ENCODE measurements at places on chromosomes 4 and X.
A peak's percentile ranks its signal among the peaks of the same experiment; 100 is the strongest.

DNA sequence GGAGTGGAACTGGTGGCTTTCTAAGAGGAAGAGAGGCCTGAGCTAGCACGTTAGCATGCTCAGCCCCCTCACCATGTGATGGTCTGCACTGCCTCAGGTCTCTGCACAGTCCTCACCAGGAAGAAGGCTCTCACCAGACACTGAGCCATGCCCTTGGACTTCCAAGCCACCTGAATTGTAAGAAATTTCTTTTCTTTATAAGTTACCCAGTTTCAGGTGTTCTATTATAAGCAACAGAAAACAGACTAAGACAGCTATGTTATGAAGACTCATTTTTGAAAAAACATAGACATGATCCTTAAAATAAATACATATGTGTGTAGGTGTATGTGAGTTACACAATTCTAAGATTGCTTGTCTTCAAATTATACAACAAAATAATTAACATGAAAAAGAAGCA, 74.7 kb downstream of the CEP44 start:
- no peak for DNase-seq

GRCh38 chrX:97267396-97268181, 383.9 kb downstream of the RPA4 start:
- no peak for DNase-seq

- no peak for DNase-seq
These were observed 76.7 kb upstream of the NDST3 start for GRCh38 chr4:117957571-117957970.

DNA sequence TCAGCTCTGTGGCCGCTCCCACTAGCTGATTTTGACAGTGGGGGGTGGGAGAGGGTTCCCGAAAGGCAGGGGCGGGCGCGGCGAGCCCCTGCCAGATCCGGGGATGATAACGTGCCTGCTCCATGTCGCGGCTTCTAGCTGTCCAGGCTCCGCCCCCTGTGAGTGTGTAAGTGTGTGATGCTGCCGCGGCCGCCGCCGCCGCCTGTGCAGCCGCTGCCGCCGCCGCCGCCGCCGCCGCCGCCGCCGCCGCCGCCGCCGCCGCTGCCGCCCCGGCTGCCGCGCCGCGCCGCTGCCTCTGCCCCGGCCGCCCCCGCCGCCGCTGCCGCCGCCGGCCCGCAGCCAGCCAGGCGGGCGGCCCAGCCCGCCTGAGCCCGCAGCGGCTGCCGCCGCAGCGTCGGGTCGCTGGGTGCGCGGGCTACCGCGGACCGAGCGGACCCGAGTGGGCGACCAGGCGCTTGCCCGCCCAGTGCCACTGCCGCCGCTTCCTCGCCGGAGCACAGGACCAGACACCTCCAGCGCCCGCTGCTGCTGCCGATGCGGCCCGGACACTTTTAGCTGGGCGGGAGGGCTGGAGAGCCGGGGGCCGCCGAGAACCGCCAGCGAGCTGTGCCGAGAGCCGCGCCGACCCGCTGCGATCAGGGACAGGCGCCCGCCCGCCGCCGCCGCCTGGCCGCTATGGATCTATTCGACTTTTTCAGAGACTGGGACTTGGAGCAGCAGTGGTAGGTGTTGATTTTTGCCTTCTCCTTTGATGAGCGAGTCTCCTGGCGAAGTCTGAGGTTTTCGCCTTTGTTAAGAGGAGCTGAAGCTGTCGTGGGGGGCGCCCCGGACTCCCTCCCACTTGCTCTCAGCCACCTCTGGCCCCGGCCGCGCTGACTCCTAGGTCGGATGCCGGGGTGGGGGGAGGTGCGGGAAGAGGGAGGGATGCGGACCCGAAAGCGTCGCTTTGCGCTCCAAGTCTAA, at the start of gene AFF2:
Gene AFF2, plus strand, starts transcription at position 195 of the 963 bp plus-strand sequence. Its CDS starts 481 bp downstream, at position 676.
- DNase-seq = no peak

DNA sequence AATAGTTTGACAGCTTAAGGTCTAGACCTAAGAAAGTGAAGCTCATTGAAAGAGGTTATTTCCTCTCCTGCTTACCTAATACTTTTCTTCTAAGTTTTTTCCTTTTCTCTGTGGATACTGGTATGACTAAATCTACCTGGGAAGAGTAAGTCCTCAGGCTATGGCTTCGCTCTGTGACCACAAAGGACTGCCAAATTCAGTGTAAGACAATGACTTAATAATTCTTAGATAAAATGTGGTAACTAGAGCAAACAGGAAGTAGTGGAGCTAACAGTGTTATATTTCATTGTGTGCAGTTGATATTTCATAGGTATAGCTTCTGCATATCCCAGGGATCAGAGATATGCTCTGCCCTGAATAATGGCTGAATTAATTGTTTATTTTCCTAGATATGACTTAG, 418.9 kb downstream of the CCSER1 start:
- no peak for DNase-seq

GRCh38 chr4:94306713-94307112, 35.9 kb downstream of the HPGDS start:
- DNase-seq = no peak

- DNase-seq = no peak
These were observed 43.1 kb upstream of the BOD1L1 start for GRCh38 chr4:13670456-13671160.

- DNase-seq = no peak
These were observed 250.5 kb downstream of the TMEM47 start for GRCh38 chrX:34406580-34406979.

DNA sequence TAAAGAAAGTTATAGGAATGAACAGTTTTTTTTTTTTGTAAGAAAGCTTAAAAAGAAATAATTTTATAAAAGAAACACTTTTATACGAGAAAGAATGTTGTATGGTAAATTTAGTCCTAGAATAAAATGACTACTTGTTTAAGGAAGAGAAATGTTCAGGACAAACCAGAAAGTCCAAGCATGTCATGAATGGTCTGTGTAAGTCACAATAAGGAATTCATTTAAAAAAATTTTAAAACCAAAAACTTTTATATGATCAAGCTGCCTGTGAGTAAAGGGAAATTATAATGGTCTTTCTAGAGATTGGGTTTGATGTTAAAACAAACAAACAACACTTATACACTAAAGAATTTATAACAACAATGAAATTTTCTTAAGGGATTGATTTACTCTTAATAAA, 858.9 kb upstream of the PCDH7 start:
- no peak for DNase-seq

GRCh38 chrX:318739-319578, at the start of gene GTPBP6:
TSS of gene GTPBP6 (minus strand) at chrX:318796. CDS start at chrX:318787, 9 bp downstream.
- peak; percentile 99 for DNase-seq

- no peak for DNase-seq
These were observed 181.6 kb downstream of the PCDH7 start for GRCh38 chr4:30901461-30902451.

DNA sequence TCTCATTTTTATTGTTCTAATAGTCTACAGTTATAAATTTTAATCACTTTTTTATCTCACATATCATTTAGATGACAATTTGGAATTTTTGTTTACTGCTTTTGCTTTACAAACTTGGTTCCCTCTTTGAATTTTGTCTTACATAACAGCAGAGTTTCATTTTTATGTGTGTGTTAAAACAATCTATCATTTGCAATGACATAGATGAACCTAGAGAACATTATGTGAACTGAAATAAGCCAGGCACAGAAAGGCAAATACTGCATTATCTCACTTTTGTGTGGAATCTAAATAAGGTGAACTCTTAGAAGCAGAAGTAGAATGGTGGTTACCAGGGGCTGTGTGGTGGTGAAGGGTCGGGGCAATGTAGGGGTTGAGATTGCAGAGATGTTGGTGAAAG, 170.7 kb downstream of the GASK1B start:
- no peak for DNase-seq

GRCh38 chr4:184010696-184011095, 105.6 kb downstream of the STOX2 start:
- DNase-seq = no peak
